ENCODE measurements at places on chromosomes 5 and 9.

GRCh38 chr5:164358531-164359259, 853.3 kb downstream of the MAT2B start:
- no peak for DNase-seq

- no peak for DNase-seq
Measured at GRCh38 chr9:75090579-75090978, 2.3 kb downstream of the OSTF1 start.

GRCh38 chr9:131107760-131108159, 11.4 kb downstream of the AIF1L start:
- no peak for DNase-seq

DNA sequence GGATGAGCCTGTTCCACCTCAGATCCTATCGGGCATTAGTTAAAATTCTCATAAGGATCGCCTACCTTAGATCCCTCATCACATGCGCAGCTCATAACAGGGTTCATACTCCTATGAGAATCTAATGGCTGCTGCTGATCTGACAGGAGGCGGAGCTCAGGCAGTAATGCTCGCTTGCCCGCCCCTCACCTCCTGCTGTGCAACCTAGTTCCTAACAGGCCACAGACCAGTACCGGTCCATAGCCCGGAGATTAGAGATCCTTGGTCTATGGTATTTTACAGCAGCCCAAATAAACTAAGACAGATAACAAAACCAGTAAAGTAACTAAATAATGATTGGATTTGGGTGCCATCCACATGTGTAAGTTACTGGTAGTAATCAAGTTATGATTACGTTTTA, 17.5 kb downstream of the GOLPH3 start:
- no peak for DNase-seq

DNA sequence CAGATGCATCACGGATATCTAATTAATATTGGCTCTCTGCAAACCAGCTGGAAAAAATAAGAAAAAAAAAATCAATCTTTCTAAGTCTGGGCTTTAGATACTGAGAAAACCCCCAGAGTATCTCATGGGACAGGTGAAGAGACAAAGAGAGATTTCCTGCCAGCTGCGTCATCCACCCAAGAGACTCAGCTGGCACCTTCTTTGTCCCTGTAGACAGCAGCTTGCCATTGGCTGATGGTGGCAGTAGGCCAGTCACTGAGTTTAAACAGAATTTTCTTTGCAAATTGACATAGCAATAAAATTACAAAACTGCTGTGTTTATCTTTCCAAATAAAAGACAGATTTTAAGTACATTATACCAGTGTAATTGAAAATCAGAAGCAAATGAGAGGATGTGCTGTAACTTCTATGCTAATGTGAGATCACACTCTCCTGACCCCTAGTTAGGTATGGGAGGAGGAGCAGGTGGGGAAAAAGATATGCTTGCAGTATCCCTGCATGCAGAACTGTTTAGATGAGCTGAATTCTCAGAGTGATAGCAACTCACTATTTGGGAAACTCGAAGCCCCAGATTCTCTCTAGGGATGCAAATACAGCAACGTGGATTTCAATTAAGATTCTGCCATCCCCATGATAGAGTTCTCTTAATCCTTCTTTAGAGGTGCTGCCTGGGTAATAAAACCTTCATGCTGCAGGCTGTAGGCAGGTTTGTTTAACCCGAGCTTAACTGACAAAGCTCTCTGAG, 72.2 kb downstream of the NMUR2 start:
- no peak for DNase-seq

DNA sequence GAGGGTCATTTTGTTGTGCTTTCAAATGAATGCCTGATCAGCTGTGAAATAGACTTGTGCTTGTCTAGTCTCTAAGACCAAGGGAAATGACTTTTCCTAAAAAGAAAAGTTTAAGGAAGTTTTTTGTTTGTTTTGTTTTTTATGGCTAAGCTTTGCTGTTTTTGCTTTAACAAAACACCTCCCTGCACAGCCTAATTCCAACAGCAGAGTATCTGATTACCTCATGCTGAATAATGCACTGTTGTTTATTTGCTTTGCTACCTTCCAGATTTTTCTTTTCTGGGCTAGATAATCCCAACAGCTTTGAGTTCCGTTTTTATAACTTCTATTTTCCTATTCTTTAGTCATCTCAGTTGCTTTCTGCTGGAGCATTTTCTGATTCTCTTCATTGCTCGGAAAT, 95.8 kb downstream of the AOPEP start:
- DNase-seq: no peak

DNA sequence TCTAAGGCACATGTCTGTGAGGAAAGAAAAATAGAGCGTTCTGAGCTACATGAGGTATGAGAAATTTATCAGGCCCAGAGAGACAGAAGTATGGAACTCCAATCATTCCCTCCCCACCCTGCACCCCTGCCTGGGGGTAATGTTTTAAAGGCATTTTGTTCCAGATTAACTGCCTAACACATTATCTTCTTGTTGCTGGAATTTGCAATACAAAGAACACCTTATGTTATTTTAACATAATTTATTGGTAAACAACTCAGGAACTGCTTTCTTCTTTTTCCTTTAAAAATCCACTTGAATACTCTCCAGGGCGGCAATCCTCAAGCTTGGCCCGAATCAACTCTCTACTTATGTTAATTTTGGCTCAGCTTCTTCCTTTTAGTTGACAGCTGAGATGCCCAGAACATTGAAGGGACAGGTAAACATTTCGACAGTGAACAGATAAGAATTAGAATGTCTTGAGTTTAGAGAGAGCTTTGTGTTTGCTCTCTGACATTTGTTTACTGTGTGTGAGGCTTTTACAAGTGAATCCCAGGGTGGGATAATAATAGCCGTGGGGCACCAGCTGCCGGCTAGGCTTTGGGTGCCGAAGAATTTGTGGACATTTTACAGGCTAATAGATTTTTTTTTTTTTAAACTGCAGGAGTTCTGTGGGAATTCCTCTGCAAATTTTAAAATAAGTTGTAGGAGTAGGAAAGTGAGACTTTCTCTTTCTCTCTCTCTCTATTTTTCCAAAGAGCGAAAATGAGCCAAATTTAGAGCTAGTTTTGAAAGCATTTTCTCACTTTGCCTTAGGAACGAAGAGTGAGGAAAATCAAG, 96.4 kb upstream of the TAF11L2 start:
- DNase-seq: no peak

GRCh38 chr5:33772380-33772897, 119.4 kb downstream of the ADAMTS12 start:
- no peak for DNase-seq

DNA sequence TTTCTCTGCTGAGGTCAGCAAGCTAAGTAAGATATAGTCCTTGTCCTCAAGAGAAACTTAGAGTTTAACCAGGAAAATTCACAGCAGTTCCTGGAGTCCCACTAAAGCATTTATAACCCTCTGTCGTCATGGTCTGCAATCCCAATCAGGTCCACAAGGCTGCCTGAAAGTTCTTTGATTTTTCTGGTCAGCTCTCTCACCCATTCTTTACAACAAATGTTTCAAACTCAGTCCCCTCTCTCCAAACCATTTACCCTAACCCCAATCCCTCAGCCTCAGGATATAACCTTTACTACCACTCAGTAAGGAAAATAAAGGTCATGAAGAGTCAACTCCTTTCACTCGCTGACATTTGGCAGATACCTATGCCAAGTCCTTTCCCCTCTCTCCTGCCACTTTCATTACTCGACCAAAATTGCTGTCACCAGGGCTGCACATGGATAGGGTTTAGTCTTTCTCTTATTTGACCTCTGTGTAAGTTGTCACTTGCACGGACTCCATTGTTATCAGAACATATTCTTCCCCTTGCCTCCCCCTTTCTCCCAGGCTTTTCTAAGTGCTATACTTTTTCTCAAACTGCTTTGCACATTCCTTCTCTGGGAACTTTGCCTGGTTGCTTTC, 936.6 kb downstream of the NR2F1-AS1 start:
- DNase-seq: peak; percentile 49

DNA sequence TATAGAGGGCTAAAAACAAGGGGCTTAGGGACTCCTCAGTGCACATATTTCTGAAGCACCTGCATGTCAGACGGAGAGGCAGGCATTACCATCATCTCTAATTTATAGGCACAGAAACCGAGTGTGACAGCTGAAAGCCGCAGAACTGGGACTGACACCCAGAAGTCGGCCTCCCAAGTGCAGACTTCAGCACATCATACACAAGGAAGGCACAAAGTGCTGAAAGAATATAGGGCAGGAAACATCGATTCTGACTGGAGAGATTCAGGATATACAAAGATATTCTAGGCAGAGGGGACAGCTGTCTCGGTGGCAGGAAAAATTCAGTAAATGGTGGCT, 11.2 kb downstream of the MRPS27 start:
- DNase-seq: no peak

- DNase-seq: no peak
Measured at GRCh38 chr9:20898885-20899554, 132.4 kb downstream of the HACD4 start.

Measured in kidney (tissue), 22 donors.